Ammon's horn (tissue), 1 donor: ENCODE measurements at places on chromosomes 2 and 18.
A peak's percentile ranks its signal among the peaks of the same experiment; 100 is the strongest.

DNA sequence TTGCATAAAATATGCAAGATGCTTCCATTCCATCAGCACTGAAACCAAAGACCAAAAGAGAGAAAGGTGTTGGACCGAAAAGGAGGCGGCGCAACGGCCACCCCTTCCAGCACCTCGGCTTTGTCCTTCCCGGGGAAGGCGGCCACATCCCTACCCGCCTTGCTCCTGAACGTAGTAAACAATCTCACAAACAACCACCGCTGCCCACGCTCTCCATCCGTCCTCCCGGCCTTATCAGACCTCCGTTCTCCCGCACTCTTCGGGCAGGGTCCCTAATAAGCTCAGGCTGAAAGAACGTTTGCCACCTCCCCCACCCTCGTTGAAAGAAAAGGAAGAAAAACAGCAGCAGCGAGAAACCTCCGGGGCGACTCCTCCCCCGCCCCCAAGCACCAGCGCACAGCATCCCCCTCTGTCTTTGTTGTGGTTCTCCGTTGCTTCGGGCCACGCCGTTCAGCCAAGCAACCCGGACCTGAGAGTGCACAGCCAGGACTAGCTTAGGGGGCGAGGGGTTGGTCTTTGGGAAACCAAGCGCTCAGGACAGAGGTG, 4.4 kb downstream of the EVX2 start:
- no peak for DNase-seq

DNA sequence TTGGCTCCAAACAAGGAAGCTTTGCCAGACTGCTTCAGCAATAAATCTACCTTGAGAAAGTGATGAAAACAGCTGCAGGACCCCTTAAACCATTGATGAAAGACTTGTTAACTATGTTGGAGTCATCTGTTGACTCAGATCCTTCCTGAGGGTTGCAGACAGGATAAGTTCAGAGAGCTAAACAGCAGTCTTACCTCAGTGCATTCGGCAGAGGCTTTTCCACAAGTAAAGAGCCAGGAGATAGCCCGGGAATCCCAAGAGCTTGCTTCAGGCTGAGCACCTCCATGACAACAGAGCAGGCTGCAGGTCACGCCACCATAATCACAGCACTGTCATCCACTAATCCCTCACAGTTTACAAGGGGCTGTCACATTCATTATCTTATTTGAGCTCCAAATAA, 23.7 kb downstream of the KIAA2012 start:
- DNase-seq, result no peak

DNA sequence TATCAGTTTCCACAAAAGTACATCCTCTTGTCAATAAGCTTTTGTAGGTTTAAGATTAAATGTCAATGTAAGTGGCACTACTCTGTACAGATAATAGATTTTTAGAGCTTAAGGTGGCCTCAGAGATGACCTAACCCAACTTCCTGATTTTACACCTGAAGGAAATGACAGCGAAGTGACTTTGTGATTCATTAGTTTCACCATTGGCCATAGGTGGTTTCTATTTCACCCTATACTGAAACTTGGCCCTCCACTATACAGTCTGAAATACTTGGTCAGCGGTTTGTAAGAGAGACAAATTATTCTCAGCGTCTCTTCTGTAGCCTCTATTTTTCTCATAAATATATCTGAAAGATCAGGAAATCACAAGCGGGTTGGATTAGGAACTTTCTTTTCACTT, 330.4 kb upstream of the FAM98A start:
- DNase-seq, result no peak

GRCh38 chr2:237996021-237996593, 29.3 kb downstream of the UBE2F start:
- no peak for DNase-seq

DNA sequence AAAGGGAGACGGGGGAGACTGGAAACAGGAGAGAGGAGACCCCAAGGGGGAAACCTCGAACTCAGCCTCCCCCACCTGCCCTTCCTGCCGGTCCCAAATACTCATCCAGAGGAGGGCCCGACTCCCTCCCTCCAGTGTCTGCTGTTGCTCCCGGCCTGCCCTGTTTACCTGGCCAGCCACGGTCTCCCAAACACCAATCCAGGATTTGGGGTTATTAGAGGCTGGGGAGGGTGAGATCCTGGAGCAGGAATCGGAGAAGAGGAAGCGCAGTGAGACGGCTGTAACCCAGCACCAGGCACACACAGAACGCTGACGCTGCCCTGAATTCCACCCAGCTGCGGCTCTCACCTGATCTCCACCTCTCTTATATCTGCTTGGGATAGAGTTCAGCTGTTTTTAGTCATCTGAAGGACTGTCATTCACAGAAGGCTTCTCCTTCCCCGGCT, 213.0 kb downstream of the TNS1 start:
- DNase-seq, result no peak

DNA sequence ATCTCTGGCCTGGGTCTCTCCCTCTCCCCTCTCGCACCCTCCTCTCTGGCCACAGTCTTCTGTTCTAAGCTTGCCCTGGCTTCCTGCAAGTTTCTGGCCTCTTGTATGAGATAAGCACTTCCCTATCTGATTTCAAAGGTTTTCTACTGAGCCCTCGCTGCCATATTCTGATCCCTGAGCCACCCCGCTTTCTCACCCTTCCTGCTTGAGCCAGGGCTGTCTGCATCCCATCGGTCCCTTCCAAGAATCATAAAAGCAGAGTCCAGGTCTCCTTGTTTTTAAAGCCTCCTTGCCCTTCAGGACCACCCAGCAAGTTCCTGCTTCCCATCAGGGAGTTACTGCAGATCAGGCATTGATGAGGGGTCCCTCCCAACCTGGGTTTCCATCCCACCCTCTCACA, 110.2 kb downstream of the PRKCE start:
- DNase-seq, result no peak

- DNase-seq, result no peak
Measured at GRCh38 chr2:68948710-68949109, 4.0 kb downstream of the GKN2 start.

GRCh38 chr18:8899000-8899399, 193.6 kb downstream of the MTCL1 start:
- DNase-seq, result no peak

GRCh38 chr2:162103443-162104009, 29.5 kb upstream of the DPP4 start:
- DNase-seq, result no peak

DNA sequence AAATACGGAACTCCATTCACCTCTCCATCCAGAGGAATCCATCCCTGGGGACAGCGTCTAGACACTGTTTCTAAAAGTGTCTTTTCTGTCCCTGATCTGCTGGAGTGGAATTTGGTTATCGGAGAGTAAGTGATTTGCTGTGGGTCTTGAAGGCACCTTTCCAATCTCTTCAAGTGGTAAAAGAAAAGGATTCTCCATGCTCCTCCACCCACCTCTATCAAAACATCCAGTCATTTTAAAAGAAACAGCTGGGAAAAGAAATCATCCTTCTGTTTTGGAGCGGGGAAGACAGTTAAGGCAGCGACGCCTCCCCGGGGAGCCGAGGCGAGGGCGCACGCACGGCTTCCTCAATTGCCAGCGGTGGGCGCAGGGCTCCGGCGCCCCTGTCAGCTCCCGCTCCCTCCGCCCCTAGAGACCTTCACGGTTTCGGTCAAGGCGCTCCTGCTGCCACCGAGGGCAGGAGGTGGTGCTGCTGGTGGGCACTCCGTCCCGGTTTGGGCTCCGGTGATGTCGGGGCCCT, 547 bp downstream of the SLC35F5 start:
- DNase-seq, result no peak

DNA sequence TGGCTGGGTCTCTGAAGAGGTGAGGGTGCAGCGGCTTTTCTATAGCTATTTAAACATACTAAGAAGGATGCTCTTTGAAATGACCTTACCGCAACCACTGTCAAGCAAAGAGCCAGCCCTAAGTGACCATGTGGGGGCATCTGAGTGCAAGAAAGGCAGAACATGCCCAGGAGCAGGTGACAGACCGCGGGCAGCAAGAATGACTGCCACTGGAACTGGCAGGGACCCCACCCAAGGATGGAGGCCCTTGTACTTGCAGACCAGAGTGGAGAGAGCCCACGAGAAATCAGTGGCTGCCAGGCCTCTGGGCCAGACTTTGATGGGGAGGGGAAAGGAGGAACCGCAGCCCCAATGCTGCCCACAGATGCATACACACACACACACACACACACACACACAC, 33.1 kb downstream of the DNMT3A start:
- peak; percentile 49 for DNase-seq

DNA sequence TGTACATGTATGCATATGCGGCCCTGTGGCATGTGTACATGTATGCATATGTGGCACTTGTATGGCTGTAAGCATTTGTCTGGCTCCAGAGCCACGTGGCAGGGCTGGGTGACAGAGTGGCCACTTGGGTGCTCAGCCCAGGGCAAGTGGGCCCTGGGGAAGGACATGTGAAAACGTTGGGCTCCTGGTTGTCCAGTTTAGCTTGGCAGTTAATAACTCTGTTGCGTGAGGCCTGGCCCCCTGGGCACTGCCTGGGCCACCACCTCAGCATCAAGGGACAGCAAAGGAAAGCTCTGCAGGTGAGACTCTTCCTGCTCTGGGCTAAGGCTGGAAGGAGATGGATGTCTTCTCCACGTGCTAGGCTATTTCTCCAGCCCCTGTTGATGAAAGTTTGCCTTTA, 119.9 kb downstream of the CTIF start:
- DNase-seq, result no peak

DNA sequence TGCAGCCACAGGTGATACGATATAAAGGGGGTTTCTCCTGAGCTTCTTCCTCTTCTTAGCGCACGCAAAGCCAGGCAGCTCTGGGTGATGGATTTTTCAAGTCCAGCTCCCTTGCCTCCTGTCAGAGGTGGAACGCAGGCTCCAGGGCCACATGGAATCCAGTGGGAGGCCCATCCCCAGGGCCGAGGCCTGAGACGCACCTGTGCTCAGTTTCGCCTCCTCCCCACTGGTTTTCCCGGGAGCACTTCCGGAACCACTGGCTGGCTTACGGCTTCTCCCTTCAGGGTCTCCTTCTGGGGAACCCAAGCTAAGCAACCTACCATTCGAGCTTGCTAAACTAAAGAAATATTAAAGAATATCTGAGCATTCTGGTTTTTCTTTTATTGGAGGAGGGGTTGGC, 63.6 kb downstream of the TRAPPC12 start:
- no peak for DNase-seq

GRCh38 chr2:237529452-237530402, 36.6 kb upstream of the PRLH start:
- peak; percentile 43 for DNase-seq

GRCh38 chr2:186558512-186559276, 31.2 kb upstream of the ITGAV start:
- no peak for DNase-seq

- DNase-seq, result no peak
Measured at GRCh38 chr2:161594445-161594844, 29.8 kb upstream of the SLC4A10 start.

DNA sequence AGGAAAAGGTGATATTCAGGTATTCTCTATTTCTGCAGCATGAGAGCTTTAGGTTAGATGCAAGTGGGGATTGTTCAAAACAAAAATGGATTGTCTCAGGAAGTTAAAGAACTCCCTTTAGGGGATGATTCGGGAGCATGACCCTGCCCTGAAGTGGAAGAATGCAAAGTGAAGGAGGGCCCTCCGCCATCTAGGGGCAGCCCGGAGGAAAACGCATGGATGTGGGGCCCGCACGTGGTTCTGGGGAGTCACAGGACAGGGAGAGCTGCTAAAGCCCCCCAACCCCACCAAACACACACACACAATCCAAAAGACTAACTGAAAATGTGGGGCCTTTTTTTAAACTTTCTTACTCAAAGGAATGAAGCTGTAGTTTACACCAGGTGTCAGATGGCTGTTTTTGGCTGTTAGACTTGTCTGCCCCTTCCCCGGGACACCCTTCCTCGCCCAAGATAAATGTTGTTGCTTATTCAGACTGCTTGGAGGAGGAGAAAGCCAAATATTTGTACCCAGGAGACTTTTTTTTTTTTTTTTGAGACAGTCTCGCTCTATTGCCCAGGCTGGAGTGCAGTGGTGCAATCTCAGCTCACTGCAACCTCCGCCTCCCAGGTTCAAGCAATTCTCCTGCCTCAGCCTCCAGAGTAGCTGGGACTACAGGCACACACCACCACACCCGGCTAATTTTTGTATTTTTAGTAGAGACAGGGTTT, 78.8 kb downstream of the HNRNPLL start:
- no peak for DNase-seq

- DNase-seq, result no peak
Measured at GRCh38 chr2:203579730-203580129, 44.6 kb upstream of the RAPH1 start.

- DNase-seq, result peak; percentile 72
Measured at GRCh38 chr18:12679183-12679786, 21.4 kb upstream of the SPIRE1 start.

GRCh38 chr2:68811364-68811763, 59.8 kb downstream of the BMP10 start:
- no peak for DNase-seq

DNA sequence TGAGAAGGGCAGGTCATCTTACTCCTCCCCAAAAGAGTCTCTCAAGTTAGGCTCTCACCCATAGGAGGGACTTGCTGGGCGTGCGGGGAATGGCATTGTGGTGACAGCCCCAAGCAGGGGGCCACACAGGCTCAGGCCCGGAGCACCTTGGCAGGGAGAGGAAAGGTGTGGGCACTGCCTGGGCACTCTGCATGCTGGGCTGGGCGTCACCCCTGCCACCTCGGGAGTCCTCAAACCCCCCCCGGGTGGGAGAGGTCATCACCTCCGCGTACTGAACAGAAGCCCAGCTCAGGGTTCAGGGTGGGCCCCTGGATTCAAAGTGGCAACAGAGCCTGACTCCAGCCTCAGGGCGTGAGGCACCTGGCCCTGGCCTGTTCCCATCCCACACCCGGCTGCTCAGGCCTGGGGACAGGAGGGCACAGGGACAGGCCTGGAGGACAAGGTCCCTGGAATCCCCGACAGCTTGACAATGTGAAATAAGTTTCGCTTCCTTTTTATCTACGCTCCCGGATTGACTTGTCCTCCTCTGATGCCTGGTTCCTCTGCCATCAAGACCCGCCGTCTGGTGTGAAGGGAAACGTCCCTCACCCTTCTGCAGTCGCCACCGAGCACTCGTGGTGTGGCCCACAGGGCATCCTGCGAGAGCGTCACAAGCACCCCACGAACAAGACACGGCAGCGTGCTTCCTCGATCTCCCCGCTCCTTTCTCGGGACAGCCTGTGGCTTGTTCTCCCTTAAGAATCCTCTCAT, 97.8 kb downstream of the HDAC4 start:
- DNase-seq, result peak; percentile 72

DNA sequence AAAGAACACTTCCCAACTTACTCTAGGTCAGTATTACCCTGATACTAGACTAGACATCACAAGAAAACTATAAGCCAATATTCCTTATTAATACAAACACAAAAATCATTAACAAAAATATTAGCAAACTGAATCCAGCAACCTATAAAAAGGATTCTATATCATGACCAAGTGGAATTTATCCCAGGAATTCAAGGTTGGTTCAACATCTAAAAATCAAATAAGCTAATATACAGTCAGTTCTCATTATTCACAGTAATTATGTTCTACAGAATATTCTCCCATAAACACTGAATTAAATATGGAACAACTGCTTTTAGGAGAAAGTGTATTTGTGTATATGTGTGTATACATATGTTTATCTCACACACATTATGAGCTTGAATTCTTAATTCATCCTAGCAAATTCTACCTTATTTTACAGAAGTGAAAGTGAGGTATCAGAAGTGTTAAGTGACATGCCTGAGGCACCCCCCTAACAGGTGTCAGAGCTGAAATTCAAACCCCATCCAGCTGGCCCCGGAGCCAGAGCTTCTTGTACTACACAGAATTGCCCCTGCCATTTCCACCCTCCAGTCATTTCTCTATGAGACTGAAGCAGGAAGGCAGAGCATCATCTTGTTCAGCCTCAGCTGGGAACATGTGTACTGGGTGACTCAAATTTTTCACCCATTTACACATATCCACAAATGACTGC, 77.8 kb downstream of the MALT1 start:
- no peak for DNase-seq
